Transverse colon (tissue), 4 donors: ENCODE measurements at places on chromosomes 3 and 15.

DNA sequence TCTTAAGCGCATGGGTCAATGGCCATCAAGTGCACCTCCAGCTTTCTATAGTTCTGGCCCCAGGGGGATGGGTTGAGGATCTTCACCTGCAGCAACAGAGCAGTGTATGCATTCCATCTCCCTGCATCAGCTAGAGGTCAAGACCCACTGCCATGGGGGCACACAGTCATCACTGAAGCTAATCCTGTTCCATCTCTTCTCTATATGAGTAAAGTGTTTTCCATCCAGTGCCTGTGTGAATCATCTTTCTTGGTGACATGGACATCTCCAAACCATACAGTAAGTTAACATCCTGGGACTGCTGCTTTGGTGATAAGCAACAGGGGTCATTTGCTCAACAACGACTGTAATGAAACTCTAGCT, 4.4 kb upstream of the ENTPD3 start:
- no peaks in the 10 kb centered on the region for H3K36me3 ChIP-seq
- no peak for DNase-seq
- H3K4me1 ChIP-seq, result peaks cover 2% of the 10 kb centered on the region

- peaks cover 6% of the 10 kb centered on the region for H3K4me1 ChIP-seq
- no peak overlapping the region for H3K27ac ChIP-seq
- H3K36me3 ChIP-seq, result peaks cover 22% of the 10 kb centered on the region
- no peak overlapping the region for H3K4me3 ChIP-seq
- no peaks in the 10 kb centered on the region for H3K27me3 ChIP-seq
Measured at GRCh38 chr15:98920091-98920880, 87.3 kb downstream of the PGPEP1L start.

DNA sequence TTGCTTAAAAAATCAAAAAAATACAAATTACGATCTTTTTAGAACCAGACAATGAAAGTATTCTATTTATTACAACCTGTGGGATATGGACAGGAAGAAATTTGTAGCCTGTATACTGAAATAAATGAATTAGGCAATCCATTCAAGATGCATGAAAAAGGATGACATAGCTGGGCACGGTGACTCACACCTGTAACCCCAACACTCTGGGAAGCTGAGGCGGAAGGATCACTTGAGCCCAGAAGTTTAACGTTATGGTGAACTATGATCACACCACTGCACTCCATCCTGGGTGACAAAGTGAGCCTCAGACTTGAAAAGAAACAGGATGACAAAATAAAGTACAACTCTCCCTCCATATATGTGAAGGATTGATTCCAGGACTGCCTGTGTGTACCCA, 74.1 kb downstream of the MSL2 start:
- no peaks in the 10 kb centered on the region for H3K27me3 ChIP-seq
- no peak overlapping the region for H3K27ac ChIP-seq
- no peak for DNase-seq
- H3K4me1 ChIP-seq, result no peaks in the 10 kb centered on the region
- H3K36me3 ChIP-seq, result no peaks in the 10 kb centered on the region
- no peak overlapping the region for H3K4me3 ChIP-seq

DNA sequence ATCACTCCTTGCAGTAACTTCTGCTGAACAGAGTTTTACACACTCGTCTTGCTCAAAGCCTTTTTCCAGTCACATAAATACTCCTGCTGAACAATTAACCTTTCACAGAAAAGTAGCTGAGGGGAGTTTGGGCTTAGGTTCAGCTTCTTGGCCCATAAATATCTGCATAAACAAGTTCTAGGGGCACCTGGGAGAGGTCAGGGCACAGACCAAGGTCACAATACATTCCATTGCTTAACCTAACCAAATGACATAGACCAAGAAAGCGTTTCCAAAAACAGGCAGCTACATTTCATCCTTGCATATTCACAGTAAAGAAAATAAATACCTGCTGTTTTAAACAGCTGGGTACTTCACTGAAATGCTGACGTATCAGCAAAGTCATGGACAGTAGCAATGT, 101.3 kb downstream of the THRB start:
- H3K27me3 ChIP-seq, result no peaks in the 10 kb centered on the region
- no peak overlapping the region for H3K27ac ChIP-seq

DNA sequence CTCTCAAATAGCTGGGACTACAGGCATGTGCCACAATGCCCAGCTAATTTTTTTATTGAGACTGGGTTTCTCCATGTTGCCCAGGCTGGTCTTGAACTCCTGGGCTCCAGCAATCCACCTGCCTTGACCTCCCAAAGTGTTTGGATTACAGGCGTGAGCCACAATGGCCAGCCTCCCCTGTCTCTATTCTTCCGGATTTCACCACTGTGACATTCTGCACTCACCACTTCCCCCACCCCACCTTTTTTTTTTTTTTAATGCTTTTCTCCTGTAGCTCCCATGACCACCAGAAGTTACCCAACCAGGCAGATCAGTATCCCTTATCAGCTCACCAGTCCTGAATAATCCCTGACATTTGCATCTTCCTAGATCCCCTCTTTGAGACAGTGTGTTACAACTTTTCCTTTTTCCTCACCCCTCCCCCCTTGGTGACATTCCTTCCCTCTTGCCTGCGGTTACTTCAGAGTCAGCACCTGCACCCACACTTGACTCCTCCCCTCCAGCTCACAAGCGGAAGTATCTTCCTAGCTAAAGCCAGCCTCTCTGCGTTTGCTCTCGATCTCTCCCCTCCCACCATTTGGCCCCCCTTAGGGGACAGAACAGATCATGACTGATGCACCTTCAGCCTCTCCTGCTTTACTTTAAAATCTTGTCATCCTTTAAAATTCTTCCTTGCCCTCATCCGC, 13.5 kb upstream of the ZNF592 start:
- peaks cover 14% of the 10 kb centered on the region for H3K4me1 ChIP-seq
- DNase-seq, result peak; percentile 87
- peak overlapping the region; percentile 61 for H3K27ac ChIP-seq
- H3K27me3 ChIP-seq, result no peaks in the 10 kb centered on the region
- H3K36me3 ChIP-seq, result no peaks in the 10 kb centered on the region

DNA sequence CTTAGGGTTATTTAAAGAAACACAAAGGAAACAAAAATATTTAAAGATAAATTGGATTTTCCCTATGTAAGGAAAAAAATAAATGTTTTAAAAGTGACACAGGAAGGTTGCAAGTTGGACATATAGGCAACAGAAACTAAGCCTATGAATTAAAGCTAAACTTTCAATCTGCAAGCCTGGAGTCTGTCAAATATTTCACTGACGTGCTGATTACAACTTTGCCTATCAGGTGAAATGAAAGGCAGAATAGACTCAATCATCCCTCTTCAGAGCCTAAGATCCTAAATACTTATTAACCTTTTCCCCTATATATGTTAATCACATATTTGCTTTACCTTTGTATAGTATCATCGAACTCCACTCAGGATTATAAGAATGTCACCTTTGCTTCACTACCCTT, 1068.0 kb upstream of the ALCAM start:
- H3K27me3 ChIP-seq, result no peaks in the 10 kb centered on the region
- no peaks in the 10 kb centered on the region for H3K4me1 ChIP-seq
- no peak overlapping the region for H3K4me3 ChIP-seq
- no peak for DNase-seq
- H3K27ac ChIP-seq, result no peak overlapping the region

DNA sequence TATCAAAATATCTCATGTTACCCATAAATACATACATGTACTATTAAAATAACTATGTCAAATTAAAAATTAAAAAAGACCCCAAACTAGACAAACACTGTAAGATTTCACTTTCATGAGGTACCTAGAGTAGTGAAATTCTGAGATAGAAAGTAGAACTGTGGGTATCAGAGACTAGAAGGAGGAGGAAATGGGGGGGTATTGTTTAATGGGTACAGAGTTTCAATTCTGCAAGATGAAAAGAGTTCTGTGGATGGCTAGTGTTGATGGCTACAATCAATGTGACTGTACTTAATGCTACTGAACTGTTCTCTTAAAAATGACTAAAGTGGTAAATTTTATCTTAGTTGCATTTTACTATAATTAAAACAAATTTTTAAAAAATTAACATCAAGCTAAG, 36.6 kb downstream of the RFX7 start:
- H3K4me1 ChIP-seq, result no peaks in the 10 kb centered on the region
- H3K27me3 ChIP-seq, result no peaks in the 10 kb centered on the region
- no peak overlapping the region for H3K27ac ChIP-seq
- H3K4me3 ChIP-seq, result no peak overlapping the region
- no peak for DNase-seq

DNA sequence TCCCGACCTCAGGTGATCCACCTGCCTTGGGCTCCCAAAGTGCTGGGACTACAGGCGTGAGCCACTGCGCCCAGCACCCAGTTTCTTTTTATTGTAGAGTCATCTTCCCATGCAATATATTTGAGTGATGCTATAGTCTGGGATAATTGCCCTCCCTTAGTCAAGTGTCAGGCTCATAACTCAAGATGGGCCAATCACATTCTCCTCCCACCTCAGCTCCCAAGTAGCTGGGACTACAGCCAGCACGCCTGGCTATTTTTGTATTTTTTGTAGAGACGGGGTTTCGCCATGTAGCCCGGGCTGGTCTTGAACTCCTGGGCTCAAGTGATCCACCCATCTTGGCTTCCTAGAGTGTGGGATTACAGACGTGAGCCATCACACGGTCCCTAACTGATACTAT, 15.2 kb upstream of the PTPN9 start:
- H3K4me3 ChIP-seq, result no peak overlapping the region
- no peaks in the 10 kb centered on the region for H3K27me3 ChIP-seq
- no peak overlapping the region for H3K27ac ChIP-seq
- no peaks in the 10 kb centered on the region for H3K36me3 ChIP-seq

GRCh38 chr15:74335396-74335795, 32.0 kb downstream of the CYP11A1 start:
- no peak overlapping the region for H3K27ac ChIP-seq
- no peaks in the 10 kb centered on the region for H3K36me3 ChIP-seq
- no peaks in the 10 kb centered on the region for H3K4me1 ChIP-seq
- DNase-seq, result no peak
- H3K4me3 ChIP-seq, result no peak overlapping the region

- no peaks in the 10 kb centered on the region for H3K27me3 ChIP-seq
- H3K4me1 ChIP-seq, result no peaks in the 10 kb centered on the region
- no peak for DNase-seq
- H3K36me3 ChIP-seq, result no peaks in the 10 kb centered on the region
Measured at GRCh38 chr3:40339871-40340270, 30.4 kb downstream of the EIF1B start.

GRCh38 chr3:154921351-154921750, 158.8 kb upstream of the MME start:
- H3K27me3 ChIP-seq, result no peaks in the 10 kb centered on the region
- no peaks in the 10 kb centered on the region for H3K4me1 ChIP-seq
- H3K27ac ChIP-seq, result no peak overlapping the region
